A549 treated with RU486 at 1 μM for 4 hours (cell line): ENCODE measurements at places on chromosomes 7 and 10. TPM values are rescaled to one million over a fixed set of nuclear protein-coding genes. Genes with fewer than 3 reads are reported as not detected.

IQUB gene
- 0.03 to 0.10 TPM in 2 of 5 replicates, not detected in the others for total RNA-seq

ANKIB1 gene
- 15.9 to 20.9 TPM (median 20.0 TPM) in 5 replicates for total RNA-seq

APBB1IP gene
- total RNA-seq: 9.0 to 10.8 TPM (median 10.0 TPM) in 5 replicates

MEIG1 gene
- 0.69 to 2.5 TPM (median 1.1 TPM) in 5 replicates for total RNA-seq

SFTPA1 gene
- total RNA-seq: not detected in 5 replicates

HTR5A gene
- total RNA-seq: not detected in 5 replicates

CALHM1 gene
- total RNA-seq: not detected in 5 replicates

MGAM2 gene
- total RNA-seq: 0.02 TPM in 1 of 5 replicates, not detected in the others

GSTO2 gene
- 1.7 to 3.7 TPM (median 2.1 TPM) in 5 replicates for total RNA-seq

KAZALD1 gene
- 1.9 to 3.1 TPM (median 2.6 TPM) in 5 replicates for total RNA-seq

GIMAP6 gene
- total RNA-seq: not detected in 5 replicates

SHTN1 gene
- 19.5 to 29.2 TPM (median 26.1 TPM) in 5 replicates for total RNA-seq

NKX1-2 gene
- total RNA-seq: 0.03 to 0.05 TPM in 2 of 5 replicates, not detected in the others

SFTPD gene
- total RNA-seq: 0.20 to 0.29 TPM (median 0.21 TPM) in 5 replicates
